ENCODE measurements at places on chromosomes 1 and 21.

DNA sequence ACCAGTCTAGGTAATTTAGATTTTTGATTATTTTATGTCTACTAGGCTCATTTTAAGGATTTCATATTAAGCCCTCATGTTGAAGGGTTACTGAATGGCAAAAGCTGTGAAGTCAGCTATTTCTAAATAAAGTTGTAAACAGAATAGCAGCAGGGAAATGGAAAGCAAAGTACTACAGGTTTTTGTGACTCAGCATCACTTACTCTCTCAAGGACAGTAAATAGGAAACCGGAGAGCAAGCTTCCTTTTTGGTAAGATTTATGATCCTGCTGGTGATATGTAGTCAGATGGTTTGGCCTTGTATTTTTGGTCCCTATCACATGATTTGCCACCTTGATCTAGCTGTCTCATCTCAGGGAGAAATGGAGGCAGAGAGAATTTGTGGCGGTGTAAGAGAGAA, 226.0 kb downstream of the RPS6KC1 start:
- DNase-seq = no peak

DNA sequence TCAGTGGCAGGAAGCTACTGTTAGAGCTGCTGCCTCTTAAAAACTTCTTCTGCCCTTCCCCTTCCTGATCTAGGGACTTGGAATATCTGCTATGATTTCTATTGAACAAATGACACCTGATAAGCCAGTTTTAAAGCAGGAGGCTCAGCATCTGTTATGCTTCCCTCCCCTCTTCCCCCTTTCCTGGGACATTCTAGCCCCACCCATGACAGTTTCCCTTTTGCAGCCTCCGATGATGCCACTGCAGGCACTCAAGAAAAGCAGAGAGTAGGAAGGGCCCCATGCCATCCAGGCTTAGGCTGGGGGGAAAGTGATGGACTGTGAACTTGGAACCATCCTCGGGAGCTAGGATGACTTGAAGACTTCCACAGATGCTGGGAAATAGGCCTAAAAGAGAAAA, 15.1 kb upstream of the EPB41 start:
- no peak for DNase-seq

DNA sequence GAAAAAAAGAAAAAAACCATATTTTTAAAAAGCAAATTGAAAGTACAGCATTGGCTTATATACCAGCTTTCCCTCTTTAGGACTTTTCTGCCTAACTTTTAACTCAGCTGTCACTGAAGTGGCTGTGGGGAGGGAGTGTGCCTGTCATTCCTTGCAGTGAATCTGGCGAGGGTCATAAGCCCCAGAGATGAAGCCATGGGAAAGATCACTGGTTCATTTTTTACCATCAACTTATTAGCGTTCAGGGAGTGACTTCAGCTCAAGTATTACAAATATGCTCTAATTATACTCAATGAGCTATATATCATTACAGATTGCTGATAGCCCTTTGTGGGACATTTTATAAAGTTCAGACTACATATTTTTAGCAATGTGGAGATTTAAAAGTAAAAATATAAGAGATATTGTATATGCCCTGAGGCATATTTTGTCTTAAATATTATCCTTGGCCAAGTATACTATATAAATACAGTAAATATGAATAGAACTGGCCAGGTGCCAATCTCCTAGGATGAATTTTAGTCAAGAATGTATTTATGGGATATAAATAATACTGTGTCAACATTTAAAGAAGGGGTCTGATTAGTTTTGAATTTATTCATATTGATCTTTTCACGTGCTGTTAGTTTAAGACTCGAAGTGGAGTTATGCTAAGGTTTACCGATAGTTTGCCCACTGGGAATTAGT, 4.4 kb downstream of the TGFB2 start:
- DNase-seq = no peak

- no peak for DNase-seq
These were observed 270.3 kb downstream of the RGS7 start for GRCh38 chr1:241086686-241087085.

- no peak for DNase-seq
These were observed 107.0 kb downstream of the KIF26B start for GRCh38 chr1:245261786-245262185.

GRCh38 chr1:109739738-109740614, 862 bp downstream of the GSTM3 start:
- DNase-seq = peak; percentile 32

- no peak for DNase-seq
These were observed 735 bp downstream of the CROCC start for GRCh38 chr1:16922466-16922865.

GRCh38 chr1:47623557-47623940, 185.7 kb downstream of the FOXD2 start:
- no peak for DNase-seq

Data from forelimb muscle (tissue), 1 donor.